Activated naive CD8-positive, alpha-beta T cell treated with anti-CD3 and anti-CD28 coated beads, Interleukin-2, amount 10 ng/mL, durations not matched to agents 7 days and 5 days (primary cell): ENCODE measurements at places on chromosomes 3 and 15. TPM values are rescaled to one million over a fixed set of nuclear protein-coding genes. Genes with fewer than 3 reads are reported as not detected.

GRCh38 chr3:63400246-63400860 is 122.2 kb downstream of the SYNPR start:
- no peaks in the 10 kb centered on the region for H3K4me1 ChIP-seq
- no peaks in the 10 kb centered on the region for H3K27me3 ChIP-seq
- no peak overlapping the region for H3K4me3 ChIP-seq
- H3K27ac ChIP-seq = no peak overlapping the region
- no peaks in the 10 kb centered on the region for H3K36me3 ChIP-seq

DNA sequence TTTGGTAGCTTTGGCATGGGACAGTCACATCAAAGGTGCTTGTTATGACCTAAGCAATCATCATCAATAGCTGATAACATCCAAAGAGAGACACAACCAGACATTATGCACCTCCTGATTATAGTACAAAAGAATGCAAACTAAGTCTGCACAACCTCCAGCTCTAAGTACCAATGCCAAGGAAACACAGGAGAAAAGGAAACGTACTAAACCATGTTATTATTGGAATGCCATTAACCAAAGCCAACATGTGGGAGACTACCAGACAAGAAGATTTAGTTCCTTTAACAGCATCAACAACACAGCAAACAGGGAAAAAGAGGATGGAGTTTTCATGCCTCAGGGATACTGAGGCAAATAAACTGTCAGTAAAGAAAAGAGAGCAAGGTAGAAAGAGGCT is 61.4 kb downstream of the CD47 start:
- H3K27me3 ChIP-seq = no peaks in the 10 kb centered on the region
- H3K4me3 ChIP-seq = no peak overlapping the region
- peaks cover 6% of the 10 kb centered on the region for H3K4me1 ChIP-seq
- DNase-seq = no peak
- H3K36me3 ChIP-seq = peaks cover 38% of the 10 kb centered on the region

LCTL gene
- total RNA-seq = not detected

DNA sequence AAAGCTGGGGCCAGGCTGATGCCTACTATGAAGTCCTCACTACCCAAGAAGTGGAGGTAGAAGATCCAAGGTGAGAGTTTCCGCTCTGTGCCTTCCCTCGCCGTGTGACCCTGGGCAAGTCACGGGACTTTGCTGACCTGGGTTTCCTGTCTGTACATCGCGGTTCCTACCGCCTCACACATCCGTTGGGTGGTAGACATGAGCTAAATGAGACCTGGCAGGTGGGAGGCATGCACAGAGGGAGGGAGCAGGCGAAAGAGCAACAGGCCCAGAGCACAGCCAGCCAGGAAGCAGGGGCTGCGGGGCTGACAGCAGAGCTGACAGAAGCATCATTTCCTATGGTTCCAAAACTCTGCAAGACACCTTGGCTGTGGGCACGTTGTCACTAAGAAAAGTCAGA is 157.3 kb upstream of the BHLHE40 start:
- peaks cover 75% of the 10 kb centered on the region for H3K36me3 ChIP-seq
- peak overlapping the region; percentile 87 for H3K27ac ChIP-seq
- no peaks in the 10 kb centered on the region for H3K27me3 ChIP-seq
- peak; percentile 86 for DNase-seq

GRCh38 chr3:138148503-138148902 is 16.3 kb upstream of the A4GNT start:
- H3K4me1 ChIP-seq = no peaks in the 10 kb centered on the region
- no peaks in the 10 kb centered on the region for H3K36me3 ChIP-seq
- DNase-seq = no peak
- no peak overlapping the region for H3K27ac ChIP-seq
- H3K27me3 ChIP-seq = peaks cover 27% of the 10 kb centered on the region

GRCh38 chr3:40581166-40581565 is 56.4 kb downstream of the ZNF621 start:
- H3K27me3 ChIP-seq = peaks cover 5% of the 10 kb centered on the region
- H3K27ac ChIP-seq = no peak overlapping the region
- no peaks in the 10 kb centered on the region for H3K4me1 ChIP-seq
- no peaks in the 10 kb centered on the region for H3K36me3 ChIP-seq

GRCh38 chr3:127394984-127395662 is 107.3 kb upstream of the PRR20G start:
- H3K4me3 ChIP-seq = no peak overlapping the region
- no peak overlapping the region for H3K27ac ChIP-seq
- no peak for DNase-seq
- peaks cover 14% of the 10 kb centered on the region for H3K27me3 ChIP-seq
- H3K4me1 ChIP-seq = peaks cover 1% of the 10 kb centered on the region
- H3K36me3 ChIP-seq = no peaks in the 10 kb centered on the region

DNA sequence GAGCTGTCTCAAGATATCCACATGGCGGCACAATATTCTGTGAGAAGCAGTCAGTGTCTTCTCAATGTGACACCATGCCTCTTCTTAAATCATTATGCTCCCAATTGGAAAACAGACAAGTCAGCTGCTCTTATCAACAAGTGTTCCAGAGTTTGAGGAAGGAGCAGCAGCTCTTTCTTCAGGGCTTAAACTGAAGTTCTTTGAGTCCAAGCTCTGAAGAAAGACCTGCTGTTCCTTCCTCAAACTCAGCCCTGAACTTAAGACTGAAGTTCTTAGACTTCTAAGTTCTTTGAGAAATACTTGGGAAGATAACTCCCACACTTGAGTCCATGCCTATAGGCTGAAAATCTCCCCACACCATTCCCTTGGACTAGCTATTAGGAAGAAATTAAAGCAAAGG is 43.4 kb downstream of the NPTN start:
- H3K27me3 ChIP-seq = no peaks in the 10 kb centered on the region
- no peak overlapping the region for H3K27ac ChIP-seq
- no peak overlapping the region for H3K4me3 ChIP-seq

GRCh38 chr3:115804200-115804599 is 180.9 kb downstream of the GAP43 start:
- DNase-seq = no peak
- no peaks in the 10 kb centered on the region for H3K36me3 ChIP-seq
- H3K27me3 ChIP-seq = peaks cover 37% of the 10 kb centered on the region
- H3K27ac ChIP-seq = no peak overlapping the region
- H3K4me1 ChIP-seq = peaks cover 1% of the 10 kb centered on the region
- H3K4me3 ChIP-seq = no peak overlapping the region

BCL2A1 gene
- 34.6 TPM for total RNA-seq

DNA sequence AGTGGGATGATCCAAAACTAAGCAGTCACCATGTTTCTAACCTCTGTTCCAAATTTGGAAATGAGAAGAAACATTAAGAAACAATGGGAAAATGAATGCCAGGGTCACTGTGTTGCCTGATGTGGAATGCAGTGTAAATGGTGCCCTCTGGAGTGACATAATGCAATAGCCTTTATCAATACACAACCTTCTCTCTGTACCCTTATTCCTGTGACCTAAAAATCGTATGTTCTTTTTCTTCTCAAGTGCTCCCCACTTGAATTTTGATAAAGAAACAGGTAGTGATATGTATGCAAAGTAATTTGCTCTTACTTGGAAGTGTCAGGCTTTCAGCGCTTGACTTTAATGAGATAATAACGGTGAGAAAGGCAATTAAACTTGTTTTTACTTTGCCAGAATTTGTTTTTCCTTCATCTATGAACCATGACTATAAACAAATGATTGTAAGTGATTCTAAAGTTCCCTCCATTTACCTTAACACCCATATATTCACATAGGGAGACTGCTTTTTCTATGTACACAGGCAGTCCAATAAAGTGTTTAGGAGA is 145.8 kb upstream of the THRB start:
- no peak for DNase-seq
- no peaks in the 10 kb centered on the region for H3K36me3 ChIP-seq
- H3K4me1 ChIP-seq = no peaks in the 10 kb centered on the region
- no peak overlapping the region for H3K4me3 ChIP-seq

VGLL3 gene
- not detected for total RNA-seq

WNT5A gene
- total RNA-seq = not detected

ZNF662 gene
- 2.2 TPM for total RNA-seq

DNA sequence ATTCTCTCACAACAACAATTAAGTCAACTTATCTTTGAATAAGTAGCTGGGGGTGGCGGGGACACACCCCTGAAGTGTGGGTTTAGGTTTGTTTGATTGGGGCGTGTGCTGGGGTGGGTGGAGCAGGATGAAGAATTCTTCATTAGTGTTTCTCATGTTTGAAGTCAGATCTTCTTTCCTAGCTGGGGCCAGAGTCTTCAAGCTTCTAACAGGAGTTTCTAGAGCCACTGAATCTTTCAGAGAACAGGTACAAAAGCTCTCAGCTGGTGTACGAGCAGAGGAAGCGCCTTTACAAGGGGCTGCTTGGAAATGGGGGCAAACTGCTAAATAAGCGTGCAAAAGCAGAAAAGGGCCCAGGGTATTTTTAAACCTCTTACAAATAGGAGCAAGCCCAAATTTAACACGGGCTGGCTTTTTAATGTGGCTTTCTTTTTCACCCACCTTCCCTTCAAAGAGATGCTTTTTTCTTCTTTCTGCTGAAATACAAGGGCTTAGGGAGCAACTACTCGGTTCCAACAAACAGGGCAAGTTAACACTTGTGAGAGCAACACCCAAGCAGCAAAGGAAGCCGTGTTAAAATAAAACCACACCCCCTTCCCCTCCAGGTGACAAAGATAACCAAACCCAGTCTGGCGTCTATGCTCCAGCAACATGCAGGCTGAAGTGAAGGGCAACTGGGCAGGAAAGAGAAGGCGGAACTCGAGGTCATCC is 86.9 kb upstream of the RASGRP1 start:
- H3K27ac ChIP-seq = peak overlapping the region; percentile 97
- peaks cover 77% of the 10 kb centered on the region for H3K4me1 ChIP-seq
- H3K36me3 ChIP-seq = peaks cover 21% of the 10 kb centered on the region
- H3K27me3 ChIP-seq = no peaks in the 10 kb centered on the region
- peak overlapping the region; percentile 84 for H3K4me3 ChIP-seq

DNA sequence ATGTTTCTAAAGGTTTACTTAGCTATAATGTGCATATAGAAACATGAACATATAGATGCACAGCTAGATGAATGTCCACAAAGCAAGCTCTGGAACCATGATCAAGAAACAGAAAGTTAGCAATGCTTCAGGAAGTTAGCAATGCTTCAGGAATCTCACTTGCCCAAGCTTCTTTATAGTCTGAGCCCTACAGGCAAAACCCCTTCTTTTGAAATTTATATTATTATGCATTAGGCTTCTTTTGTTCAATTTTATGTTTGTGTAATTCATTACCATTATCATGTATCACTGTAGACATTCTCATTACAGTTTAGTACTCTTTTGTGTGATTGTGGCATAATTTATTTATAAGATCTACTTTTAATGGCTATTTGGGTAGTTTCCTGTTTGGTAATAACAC is 286.4 kb upstream of the BCHE start:
- no peak for DNase-seq
- H3K36me3 ChIP-seq = no peaks in the 10 kb centered on the region
- H3K4me3 ChIP-seq = no peak overlapping the region
- H3K27ac ChIP-seq = no peak overlapping the region

DNA sequence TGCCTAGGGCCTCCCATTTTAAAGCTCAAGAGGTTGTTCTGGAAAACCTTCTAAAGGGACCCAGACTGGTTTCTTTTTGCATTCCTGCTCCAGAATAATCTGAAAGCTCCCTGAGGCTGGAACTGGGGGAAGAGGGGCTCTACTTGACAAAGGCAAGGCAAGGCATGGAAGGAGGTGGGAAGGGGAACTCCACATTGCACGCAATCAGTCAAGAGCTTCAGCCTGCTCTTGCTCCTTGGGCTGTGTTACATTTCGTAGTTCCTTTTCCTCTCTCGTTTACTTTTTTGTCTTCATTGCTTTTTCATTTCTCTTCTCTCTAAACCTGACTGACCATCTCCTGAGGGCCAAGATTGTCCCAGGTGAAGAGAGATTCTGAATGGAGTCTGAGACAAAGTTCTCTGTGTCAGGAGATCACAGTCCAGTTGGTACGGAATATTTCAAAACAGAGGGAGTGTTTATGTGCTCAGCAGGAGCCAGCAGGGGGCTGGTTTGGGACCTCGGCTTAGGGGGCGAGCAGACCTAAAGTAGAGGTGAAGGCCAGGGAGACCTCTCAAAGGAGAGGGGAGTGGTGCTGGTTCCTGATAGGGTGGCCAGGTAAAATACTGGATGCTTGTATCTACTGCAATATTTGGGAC is 6.0 kb upstream of the KCTD6 start:
- H3K36me3 ChIP-seq = no peaks in the 10 kb centered on the region
- no peak overlapping the region for H3K4me3 ChIP-seq
- no peak overlapping the region for H3K27ac ChIP-seq
- peaks cover 65% of the 10 kb centered on the region for H3K27me3 ChIP-seq

DNA sequence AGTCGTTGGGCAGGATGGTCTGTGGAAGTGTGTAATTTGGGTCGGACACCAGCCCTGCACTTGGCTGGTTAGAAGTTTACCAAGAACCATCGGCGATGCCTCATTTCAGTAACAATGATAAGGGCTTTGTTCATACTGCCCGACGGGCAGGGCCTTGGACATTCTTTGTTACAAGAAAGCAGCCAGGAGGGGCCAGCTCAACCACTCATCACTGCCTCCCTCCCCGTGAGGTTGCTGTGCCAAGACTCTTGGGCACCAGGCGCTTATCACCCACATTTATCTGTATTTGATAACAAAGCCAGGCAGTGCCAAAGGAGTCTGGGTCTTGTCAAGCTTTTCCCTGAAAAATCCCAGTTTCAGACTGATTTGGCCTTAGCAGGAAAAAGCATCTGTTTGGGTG is 235.0 kb downstream of the ADAMTS17 start:
- H3K27ac ChIP-seq = no peak overlapping the region
- DNase-seq = no peak
- peaks cover 2% of the 10 kb centered on the region for H3K36me3 ChIP-seq
- no peak overlapping the region for H3K4me3 ChIP-seq
- peaks cover 13% of the 10 kb centered on the region for H3K4me1 ChIP-seq

ANKRD63 gene
- not detected for total RNA-seq

MOBP gene
- total RNA-seq = not detected

DNA sequence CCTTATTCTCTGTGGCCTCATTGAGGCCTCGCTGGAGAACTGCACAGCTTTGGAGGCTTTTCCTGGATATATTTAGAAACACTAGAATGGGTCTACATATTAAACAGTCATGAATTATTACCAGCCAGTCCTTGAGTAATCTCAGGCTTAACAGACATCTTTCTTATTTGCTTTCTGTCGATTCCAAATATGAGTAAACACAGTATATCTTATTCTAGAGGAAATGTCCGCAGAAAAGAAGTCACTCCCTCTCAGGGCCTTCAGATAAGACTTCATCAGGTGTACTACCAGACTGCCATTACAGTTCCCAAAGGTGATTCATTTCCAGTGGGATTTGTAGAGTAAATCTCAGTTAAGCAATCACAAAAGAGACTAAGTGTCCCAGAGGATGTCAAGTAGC is 310.7 kb downstream of the RBMS3 start:
- no peaks in the 10 kb centered on the region for H3K36me3 ChIP-seq
- no peaks in the 10 kb centered on the region for H3K4me1 ChIP-seq
- no peak for DNase-seq

DNA sequence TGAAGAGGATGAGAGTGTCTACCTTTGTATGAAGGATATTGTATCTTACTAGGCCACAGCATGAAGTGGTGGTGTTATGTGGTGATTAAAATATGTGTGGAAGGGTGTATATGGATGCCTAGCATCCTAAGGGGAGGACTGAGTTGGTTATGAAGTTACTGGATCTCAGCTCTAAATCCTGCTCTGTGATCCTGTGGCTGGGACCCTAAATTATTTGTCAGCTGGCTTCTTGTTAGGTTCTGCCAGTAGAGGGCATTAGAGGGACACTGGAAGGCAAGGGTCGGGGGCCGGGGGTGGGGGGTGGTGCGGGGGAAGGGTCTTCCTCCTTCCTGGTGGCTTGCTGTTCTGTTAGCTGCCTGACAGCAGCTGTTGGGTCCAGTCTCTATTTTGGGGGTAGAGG is 34.9 kb downstream of the MORF4L1 start:
- H3K4me3 ChIP-seq = no peak overlapping the region
- no peak overlapping the region for H3K27ac ChIP-seq
- peaks cover 27% of the 10 kb centered on the region for H3K4me1 ChIP-seq

GRCh38 chr3:132285620-132285945 is 31.6 kb upstream of the ACP3 start:
- H3K4me3 ChIP-seq = no peak overlapping the region
- peaks cover 10% of the 10 kb centered on the region for H3K27me3 ChIP-seq
- no peak overlapping the region for H3K27ac ChIP-seq
